Breast epithelium (tissue), 4 donors: ENCODE measurements at places on chromosomes 6 and 20. TPM values are rescaled to one million over a fixed set of nuclear protein-coding genes. Genes with fewer than 3 reads are reported as not detected.

DNA sequence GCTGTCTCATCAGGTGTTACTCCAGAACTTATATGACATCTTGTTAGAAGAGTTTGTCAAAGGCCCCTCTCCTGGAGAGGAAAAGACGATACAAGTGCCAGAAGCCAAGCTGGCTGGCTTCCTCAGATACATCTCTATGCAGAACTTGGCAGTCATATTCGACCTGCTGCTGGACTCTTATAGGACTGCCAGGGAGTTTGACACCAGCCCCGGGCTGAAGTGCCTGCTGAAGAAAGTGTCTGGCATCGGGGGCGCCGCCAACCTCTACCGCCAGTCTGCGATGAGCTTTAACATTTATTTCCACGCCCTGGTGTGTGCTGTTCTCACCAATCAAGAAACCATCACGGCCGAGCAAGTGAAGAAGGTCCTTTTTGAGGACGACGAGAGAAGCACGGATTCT lies 43.7 kb upstream of the SMIM28 start:
- DNase-seq = no peak
- no peaks in the 10 kb centered on the region for H3K27me3 ChIP-seq
- H3K4me3 ChIP-seq = no peak overlapping the region
- H3K36me3 ChIP-seq = no peaks in the 10 kb centered on the region

The VPS16 gene
- 33.8 TPM for total RNA-seq

GRCh38 chr6:40116832-40117231 lies 182.6 kb upstream of the MOCS1 start:
- H3K27ac ChIP-seq = no peak overlapping the region
- H3K4me3 ChIP-seq = no peak overlapping the region
- H3K4me1 ChIP-seq = no peaks in the 10 kb centered on the region
- no peaks in the 10 kb centered on the region for H3K36me3 ChIP-seq
- no peaks in the 10 kb centered on the region for H3K27me3 ChIP-seq

The VSX1 gene
- not detected for total RNA-seq

- H3K27me3 ChIP-seq = no peaks in the 10 kb centered on the region
- DNase-seq = no peak
- H3K4me3 ChIP-seq = no peak overlapping the region
- H3K36me3 ChIP-seq = no peaks in the 10 kb centered on the region
Observed at GRCh38 chr20:38357653-38358207, 11.4 kb downstream of the LBP start.

DNA sequence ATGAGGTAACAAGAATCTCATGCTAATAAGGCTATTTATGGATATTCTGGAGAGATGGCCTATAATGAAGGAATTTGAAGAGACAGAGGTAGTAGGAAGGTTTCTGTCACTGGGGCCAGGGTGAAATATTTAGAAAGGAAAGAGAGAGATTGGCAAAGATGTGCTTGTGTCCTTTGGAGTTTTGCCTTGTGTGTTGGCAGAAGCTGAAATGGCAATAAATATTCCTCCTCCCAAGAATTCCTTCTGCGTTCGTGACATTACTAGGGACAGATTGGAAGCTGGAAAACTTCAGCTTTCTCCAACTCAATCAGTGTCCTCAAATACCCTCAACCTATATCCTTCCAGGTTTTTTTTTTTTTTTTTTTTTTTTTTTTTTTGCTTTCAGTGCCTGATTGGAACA lies 6.3 kb downstream of the SAMD5 start:
- H3K27ac ChIP-seq = no peak overlapping the region
- no peaks in the 10 kb centered on the region for H3K36me3 ChIP-seq

GRCh38 chr20:45975686-45976085 lies 3.7 kb upstream of the ZNF335 start:
- no peaks in the 10 kb centered on the region for H3K36me3 ChIP-seq
- no peaks in the 10 kb centered on the region for H3K27me3 ChIP-seq
- DNase-seq = no peak
- no peak overlapping the region for H3K27ac ChIP-seq

GRCh38 chr20:42531508-42531961 lies 658.2 kb downstream of the PTPRT start:
- no peak overlapping the region for H3K27ac ChIP-seq
- no peaks in the 10 kb centered on the region for H3K27me3 ChIP-seq
- no peaks in the 10 kb centered on the region for H3K36me3 ChIP-seq
- H3K4me1 ChIP-seq = no peaks in the 10 kb centered on the region

DNA sequence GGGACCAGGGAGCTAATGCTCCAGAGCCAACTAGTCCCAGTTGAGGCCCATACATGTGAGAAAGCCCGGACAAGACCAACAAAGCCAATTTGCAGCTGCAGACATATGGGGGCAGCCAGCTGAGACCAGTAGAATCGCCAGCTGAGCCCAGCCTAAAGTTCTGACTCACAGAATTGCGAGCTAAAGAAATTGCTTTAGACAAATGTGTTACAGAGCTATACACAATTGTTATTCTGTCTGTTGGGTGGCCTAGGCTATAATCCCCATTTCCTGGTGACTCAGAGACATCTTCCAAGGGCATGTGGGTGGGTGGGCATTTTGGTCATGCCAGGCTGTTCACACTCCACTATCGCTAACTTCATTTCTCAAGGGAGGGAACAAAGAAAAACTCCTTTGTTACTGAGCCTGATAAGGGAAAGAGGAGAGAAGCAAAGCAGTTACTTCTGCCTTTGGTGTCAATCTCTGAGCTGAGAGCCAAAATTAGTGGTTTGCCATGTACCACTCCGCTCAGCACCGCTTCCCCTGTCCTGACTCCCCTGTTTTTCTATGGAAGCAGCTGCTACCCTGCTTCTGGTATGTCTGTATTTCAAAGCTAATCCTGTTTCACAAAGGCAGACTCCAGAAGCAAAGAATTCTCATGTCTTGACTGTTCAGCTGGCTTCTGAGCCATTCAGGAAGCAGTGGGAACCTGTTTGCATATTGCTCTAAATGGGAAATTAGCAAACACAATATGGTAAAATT lies 26.1 kb downstream of the SCP2D1 start:
- no peak for DNase-seq
- H3K27me3 ChIP-seq = no peaks in the 10 kb centered on the region
- no peaks in the 10 kb centered on the region for H3K4me1 ChIP-seq
- no peaks in the 10 kb centered on the region for H3K36me3 ChIP-seq
- H3K4me3 ChIP-seq = no peak overlapping the region

DNA sequence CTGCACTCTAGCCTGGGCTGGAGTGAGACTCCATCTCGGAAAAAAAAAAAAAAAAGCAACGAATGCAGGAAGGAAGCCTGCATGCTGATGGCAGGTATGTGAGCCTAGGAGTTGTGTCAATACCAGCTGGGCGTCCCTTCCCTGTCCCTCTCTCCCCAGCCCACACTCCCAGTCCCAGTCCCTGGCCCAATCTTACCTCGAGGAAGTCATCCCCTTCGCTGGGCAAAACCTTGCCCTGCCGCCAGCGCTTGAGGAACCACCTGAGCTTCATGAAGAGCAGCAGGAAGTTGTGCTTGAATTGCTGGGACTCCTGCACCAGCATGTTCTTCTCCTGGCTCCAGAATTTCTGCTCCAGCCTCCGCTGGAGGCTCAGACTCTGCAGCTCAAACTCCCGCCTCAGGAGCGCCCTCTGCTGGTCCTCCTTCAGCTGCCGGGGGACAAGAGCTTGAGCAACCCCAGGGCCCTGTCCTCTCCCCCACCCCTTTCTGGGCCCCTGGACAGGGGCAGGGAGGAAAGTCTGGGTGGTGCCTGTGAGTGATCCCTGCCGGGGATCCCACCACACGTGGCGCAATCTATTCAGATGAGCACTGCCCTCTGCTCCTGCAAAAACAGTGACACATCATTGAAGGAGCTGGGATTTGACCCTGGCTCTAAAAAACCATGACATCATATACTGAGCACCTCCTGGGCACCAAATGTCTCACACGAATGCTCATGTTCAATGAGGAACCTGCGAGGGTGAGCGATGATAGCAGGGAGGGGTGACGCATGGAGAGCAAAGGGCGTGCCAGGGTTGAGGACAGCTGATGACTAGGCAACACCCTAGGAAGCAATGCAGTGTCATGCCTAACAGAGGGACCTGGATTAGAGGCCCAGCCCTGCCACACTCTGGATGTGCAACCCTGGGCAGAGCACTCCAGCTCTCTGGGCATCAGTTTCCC lies 35.0 kb upstream of the DSN1 start:
- H3K27me3 ChIP-seq = no peaks in the 10 kb centered on the region
- no peaks in the 10 kb centered on the region for H3K36me3 ChIP-seq

DNA sequence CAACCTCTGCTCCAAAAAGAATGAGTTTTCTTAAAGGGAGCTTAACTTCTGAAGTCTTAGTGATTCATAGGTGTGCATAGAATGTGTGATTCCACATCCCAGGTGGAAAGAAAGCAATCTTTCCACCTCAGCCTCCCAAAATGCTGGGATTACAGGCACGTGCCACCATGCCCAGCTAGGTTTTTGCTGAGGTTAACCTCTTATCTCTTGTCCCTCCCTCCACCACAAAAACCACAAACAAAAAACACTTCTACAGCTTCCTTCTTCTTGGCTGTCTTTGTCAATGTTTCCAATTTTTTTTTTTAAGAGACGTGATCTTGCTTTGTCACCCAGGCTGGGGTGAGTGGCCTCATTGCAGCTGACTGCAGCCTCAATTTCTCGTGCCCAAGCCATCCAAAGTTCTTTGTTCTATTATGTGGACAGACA lies 8.1 kb upstream of the CSE1L start:
- no peak overlapping the region for H3K4me3 ChIP-seq
- H3K4me1 ChIP-seq = no peaks in the 10 kb centered on the region
- no peaks in the 10 kb centered on the region for H3K36me3 ChIP-seq
- H3K27me3 ChIP-seq = no peaks in the 10 kb centered on the region
- DNase-seq = no peak
